Heart left ventricle (tissue), 16 donors: ENCODE measurements at places on chromosomes 4 and X. TPM values are rescaled to one million over a fixed set of nuclear protein-coding genes. Genes with fewer than 3 reads are reported as not detected.
A peak's percentile ranks its signal among the peaks of the same experiment; 100 is the strongest.

Gene FAM114A1
- polyA plus RNA-seq: 6.0 TPM

Gene MAPK10
- 0.87 TPM for polyA plus RNA-seq

Gene FAM9C
- not detected for polyA plus RNA-seq

Gene GLRA2
- polyA plus RNA-seq: not detected

Gene PCDH19
- polyA plus RNA-seq: 0.15 TPM

Gene HSD17B13
- 0.11 TPM for polyA plus RNA-seq

Gene SHISA3
- polyA plus RNA-seq: 7.2 TPM

Gene SPANXB1
- not detected for polyA plus RNA-seq

Gene RASGEF1B
- 2.5 TPM for polyA plus RNA-seq

Gene MAMLD1
- polyA plus RNA-seq: 1.4 TPM

Gene LDB2
- polyA plus RNA-seq: 16.2 TPM

GRCh38 chr4:9947168-9948062 lies 73.9 kb downstream of the SLC2A9 start:
- DNase-seq: no peak

DNA sequence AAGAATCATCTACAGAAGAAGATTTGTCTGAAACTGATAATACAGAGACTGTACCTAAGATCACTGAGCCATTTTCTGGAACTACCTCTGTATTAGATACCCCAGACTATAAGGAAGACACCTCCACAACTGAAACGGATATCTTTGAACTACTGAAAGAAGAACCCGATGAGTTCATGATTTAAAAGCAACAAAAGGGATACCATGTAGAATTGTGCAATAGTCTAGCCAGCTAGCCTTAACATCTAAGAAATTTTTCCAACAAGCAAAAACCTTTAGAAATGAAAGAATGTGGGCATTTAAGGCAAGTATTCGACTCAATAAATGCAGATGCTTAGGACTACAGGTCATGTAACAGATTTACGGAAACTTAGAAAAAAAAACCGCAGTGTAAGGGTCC lies 1.3 kb downstream of the CABS1 start:
- DNase-seq: no peak

DNA sequence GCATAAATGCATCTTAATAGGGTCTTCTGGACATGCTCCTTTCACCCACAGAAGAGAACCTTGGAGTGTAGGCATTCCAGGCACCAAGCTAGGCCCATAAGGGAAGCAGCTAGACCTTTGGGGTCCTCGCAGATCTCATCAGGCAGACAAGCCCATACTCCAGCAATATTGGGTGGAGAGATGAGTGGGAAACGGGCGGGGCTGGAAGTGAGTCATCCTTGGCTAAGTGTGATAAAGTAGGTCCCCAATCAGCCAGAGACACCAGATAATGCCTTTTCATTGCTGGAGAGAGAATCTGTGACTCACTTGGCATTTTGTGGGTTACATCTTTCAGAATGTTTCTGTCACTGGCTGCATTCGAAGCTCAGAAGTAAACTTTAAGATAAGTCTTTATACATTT lies 133.3 kb upstream of the MBNL3 start:
- DNase-seq: no peak

DNA sequence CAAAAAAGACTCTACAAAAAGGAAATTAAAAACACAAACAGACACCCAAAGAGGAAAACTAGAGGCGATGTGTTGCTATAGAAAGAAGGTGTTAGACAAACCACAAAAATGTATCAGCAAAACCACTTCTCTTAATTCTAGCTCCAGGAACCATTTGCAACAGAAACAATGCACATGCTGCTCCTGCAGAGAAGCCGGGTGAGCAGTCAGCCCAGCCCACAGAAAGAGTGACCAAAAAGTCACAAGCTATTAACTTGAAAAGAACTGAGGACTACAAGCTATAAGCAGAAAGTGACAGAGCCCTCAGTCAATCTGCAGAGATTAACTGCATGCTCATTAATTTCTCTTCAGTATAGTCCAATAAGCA lies 96.2 kb upstream of the KLHL13 start:
- no peak for DNase-seq

DNA sequence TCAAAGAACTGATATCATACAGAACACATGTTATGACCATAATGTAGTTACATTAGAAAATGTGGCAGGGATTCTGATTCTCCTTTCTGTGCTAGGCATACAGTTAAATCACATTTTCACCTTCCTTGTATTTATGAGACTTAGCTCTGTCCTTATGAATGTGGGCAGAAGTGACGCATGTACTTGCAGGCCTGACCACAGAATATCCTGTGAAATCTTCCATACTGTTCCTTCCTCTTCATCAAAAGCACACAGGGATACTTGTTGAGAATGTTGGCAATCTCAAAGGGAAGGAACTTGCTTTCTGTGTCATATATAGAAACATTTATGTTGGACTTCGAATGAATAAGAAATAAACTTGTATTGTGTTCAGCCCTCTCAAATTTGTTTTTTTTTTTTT lies 17.2 kb upstream of the MYOZ2 start:
- DNase-seq: no peak

DNA sequence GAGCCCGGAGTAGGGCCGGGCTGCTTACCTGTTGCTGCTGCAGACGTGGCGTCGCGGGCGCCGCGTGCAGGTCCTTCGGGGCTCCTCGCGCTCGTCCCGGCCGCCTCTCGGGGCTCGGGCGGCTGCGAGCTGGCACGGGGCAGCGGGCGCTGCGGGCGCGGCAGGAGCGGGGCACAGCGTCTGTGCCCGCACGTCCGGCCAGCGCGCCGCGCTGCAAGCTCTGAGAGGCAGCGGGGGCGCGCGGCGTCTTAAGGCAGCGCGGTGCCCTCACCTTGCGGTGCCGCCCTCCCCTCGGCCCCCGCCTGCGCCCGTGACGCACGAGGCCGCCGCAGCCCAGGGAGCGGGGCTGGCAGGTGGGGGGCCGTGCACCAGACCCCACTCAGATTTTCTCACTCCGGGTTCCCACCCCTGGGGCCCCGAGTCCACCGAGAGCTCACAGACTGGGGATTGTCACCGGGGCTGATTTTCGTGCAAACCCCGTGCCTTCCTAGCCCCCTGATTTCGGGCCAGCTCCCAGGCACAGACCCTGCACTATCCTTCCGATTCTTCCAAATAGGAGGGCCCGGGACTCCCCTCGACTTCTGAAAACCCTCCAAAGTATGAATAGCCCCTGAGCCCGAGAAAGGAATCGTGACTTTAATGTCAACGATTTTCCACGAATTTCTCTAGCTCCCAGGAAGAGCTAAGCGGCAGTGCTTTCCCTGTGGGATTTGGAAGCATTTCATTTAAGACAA lies at the start of gene GPR101:
GPR101 (minus strand) TSS at position 222 of the 734 bp plus-strand sequence. CDS start 2,321 bp downstream, outside the sequence.
- no peak for DNase-seq

- DNase-seq: no peak
Measured at GRCh38 chr4:107183155-107183774, 147.2 kb upstream of the DKK2 start.

- no peak for DNase-seq
Measured at GRCh38 chr4:146590801-146591200, 47.9 kb upstream of the POU4F2 start.

DNA sequence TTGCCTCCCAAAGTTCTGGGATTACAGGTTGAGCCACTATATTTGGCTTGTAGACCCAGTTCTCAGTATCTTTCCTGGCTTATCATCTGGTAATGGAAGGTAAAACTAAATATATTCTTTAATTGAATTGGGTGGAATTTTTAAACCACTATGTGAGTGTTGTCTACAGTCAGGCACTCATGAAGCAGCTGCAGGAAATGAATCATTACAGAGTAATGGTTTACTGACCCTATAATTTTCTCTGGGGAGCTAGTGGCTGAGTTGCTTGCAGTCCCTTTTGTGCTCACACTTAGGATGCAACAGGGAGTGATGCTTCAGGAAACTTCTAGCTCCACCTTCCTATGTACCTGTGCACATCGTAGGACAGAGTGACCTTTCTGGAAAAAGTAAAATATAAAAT lies 4.1 kb upstream of the UGT2B7 start:
- no peak for DNase-seq

GRCh38 chr4:187887906-187888305 lies 107.7 kb upstream of the ZFP42 start:
- no peak for DNase-seq

DNA sequence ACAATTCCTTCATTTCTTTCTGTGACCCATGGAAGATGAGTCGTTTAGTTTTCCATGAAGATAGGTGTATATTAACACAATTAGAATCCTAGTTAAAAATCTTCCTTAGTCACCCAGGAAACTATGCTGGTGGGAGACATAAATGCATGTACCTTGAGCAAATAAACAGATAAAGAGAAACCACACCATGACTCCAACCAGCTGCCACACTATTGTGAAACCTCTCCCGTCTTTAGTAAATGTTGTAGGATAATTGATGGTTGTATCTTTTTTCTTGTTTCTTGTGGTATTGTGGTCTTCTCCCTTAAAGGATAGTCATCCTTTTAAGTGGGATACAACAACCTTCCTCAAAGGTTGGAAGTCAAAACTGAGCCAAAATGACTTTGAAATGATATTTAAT lies 103.8 kb upstream of the LEF1 start:
- DNase-seq: no peak

DNA sequence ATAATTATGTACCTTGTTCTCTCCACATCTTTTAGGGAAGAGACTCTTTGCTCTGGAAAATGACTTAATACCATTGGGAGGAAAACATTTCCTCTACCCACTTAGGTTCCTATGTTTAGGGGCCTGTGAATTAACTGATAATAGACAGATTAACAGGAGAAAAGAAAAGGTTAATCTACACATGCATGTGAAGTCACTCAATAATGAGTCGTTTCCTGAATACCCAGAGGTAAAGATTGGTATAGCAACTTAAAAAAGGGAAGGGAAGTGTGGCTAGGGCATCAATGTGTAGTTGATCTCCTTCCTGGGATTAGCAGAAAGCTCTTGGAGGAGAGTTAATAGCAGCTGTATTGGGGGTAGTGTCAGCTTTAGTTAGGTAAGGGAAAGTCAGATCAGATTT lies 419.5 kb upstream of the ATOH1 start:
- no peak for DNase-seq

- no peak for DNase-seq
Measured at GRCh38 chr4:150357829-150358228, 224.1 kb upstream of the MAB21L2 start.

- no peak for DNase-seq
Measured at GRCh38 chrX:79975605-79976004, 38.9 kb upstream of the TBX22 start.

DNA sequence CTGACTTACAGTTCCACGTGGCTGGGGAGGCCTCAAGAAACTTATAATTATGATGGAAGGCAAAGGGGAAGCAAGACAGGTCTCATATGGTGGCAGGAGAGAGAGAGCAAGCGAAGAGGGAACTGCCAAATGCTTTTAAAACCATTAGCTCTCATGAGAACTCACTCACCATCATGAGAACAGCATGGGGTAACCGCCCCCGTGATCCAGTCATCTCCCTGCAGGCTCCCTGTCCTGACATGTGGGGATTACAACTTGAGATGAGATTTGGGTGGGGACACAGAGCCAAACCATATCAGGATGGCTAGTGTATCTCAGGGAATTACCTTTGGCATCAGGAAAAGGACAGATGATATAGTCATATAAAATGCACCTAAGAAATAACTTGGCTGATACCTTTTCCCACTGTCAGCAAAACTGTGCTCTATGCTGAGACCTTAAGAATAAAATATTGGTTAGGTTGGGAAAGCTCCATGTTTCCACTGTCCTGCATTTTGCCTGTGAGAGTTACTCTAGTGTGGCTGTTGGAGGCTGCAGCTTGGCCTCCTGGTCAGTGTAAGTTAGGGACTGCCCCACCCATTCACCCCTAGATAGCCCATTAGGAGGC lies 110.3 kb downstream of the UCHL1 start:
- no peak for DNase-seq

DNA sequence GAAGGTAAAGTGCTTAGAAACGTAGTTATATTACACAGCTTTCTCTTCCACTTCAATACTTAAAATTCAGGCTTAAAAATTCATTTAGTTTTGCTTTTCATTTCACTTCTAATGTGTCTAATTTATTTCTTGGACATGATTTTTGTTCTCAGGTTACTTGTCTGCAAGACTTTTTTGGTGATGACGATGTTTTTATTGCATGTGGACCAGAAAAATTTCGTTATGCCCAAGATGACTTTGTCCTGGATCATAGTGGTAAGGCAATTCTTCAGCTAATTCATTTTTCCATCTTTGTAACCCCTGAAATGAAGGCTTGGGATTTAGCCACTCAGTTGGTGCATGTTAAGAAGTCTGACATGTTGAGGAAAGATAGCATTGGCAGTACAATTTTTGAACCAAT lies 114.7 kb downstream of the DCLK2 start:
- DNase-seq: no peak

- DNase-seq: no peak
Measured at GRCh38 chr4:127007305-127007704, 625.5 kb upstream of the INTU start.

DNA sequence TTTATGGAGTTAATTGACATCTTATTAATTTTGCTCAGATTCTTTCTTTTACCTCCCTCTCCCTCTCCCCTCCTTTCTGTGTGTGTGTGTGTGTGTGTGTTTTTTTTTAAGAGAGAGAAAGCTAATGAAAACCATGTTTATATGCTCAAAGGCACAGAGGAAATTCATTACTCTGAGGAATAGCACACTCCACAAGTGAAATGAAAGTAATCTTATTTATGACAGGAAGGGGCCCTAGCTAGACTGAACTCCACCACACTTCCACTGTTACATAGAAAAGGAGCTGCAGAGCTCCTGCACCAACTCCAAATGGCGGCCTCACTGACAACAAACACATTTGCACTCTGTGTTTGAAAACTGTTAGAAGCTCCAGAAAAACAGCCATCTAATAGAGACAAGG lies 150.6 kb downstream of the RASL11B start:
- no peak for DNase-seq

GRCh38 chr4:79421483-79421882 lies 13.5 kb upstream of the GK2 start:
- DNase-seq: no peak

GRCh38 chrX:109654516-109655109 lies 29.6 kb upstream of the KCNE5 start:
- no peak for DNase-seq

GRCh38 chrX:136496764-136497555 lies 432 bp upstream of the HTATSF1 start:
- DNase-seq: peak; percentile 83

- DNase-seq: no peak
Measured at GRCh38 chr4:148068065-148068911, 336.4 kb downstream of the ARHGAP10 start.

DNA sequence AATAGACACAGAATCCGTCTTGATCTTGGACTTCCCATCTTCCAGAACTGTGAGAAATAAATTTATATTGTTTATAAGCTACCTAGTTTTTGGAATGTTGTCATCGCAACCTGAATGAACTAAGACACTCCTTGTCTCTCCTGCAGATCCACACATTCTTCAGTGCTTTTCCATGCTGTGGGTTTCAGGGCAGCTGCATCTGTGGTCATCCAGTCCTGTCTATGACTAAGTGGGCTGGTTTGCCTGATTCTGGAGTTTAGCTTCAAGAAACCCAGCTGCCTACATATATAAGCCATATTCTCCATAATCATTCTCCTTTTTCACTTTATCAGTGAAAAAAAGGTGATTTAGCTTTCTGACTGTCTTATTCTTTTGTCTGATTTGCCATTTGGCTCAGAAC lies 170.3 kb upstream of the KIT start:
- DNase-seq: no peak
